T-cell (primary cell): ENCODE measurements at places on chromosomes 3 and 15.
A peak's percentile ranks its signal among the peaks of the same experiment; 100 is the strongest.

DNA sequence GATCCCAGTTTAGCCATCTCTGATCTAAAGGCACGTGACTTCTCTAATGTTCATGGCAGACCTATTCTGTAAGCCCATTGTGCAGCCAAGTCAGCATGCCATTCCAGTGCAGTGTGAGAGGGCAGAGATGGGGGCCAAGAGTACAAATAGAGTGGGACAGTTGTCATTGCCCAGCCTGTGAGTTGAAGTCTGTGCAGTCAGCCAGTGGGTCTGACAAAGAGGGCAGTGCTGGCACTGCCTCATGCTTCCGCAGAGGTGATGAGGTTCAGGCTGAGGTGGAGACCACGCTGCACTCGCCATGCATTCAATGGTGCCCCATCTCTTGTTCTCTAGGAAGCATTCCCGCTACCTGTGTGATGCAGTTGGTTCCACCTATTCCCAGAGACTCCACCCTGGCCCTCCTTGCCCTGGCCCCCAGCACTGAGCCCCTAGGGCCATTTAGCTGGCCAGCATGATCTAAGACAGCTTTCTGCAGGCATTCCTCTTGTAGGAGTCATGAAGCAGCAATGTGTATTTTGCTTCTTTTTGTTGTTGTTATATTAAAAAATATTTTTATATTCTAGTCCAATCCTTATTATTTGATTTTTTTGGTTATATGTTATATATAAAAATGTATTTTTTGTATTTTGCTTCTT lies 3.7 kb downstream of the MRAS start:
- no peak for DNase-seq
- H3K36me3 ChIP-seq = no peaks in the 10 kb centered on the region
- no peak overlapping the region for H3K27ac ChIP-seq
- H3K27me3 ChIP-seq = no peaks in the 10 kb centered on the region
- H3K4me1 ChIP-seq = peaks cover 8% of the 10 kb centered on the region

- H3K27ac ChIP-seq = no peak overlapping the region
- H3K36me3 ChIP-seq = no peaks in the 10 kb centered on the region
- H3K4me3 ChIP-seq = no peak overlapping the region
- no peak for DNase-seq
- H3K27me3 ChIP-seq = no peaks in the 10 kb centered on the region
These were observed 118.1 kb downstream of the EBLN2 start for GRCh38 chr3:73179601-73180000.

GRCh38 chr15:41332194-41333025 lies at the start of the genes NUSAP1 and OIP5:
TSS of gene NUSAP1 (plus strand) at chr15:41332881. CDS start at chr15:41332958, 77 bp downstream.
TSS of gene OIP5 (minus strand) at chr15:41332591. CDS start at chr15:41332561, 30 bp downstream.
- peak within 1 kb of the TSS; percentile 97 for H3K4me3 ChIP-seq
- no peaks in the 10 kb centered on the region for H3K27me3 ChIP-seq
- peak; percentile 99 for DNase-seq
- H3K4me1 ChIP-seq = peaks cover 9% of the 10 kb centered on the region
- no peaks in the 10 kb centered on the region for H3K36me3 ChIP-seq

DNA sequence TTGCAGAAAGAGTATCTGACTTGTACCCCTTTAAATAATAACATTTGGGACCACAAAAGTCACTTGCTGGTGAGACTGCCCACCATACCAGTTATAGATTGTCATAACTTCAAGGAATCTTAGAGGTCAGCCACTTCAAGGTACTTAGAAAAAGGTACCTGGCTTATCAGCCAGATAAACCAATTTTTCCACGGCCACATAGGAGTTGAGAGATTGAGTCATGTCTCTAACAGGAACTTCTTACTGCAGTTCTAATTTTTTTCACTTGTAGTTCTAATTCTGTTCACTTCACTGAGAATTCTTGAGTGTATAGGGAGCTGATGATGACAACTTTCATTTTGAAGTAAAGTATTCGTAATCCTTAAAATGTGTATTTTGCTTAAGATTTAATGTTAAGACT lies 317.1 kb upstream of the CBLB start:
- no peaks in the 10 kb centered on the region for H3K27me3 ChIP-seq
- DNase-seq = no peak
- H3K4me1 ChIP-seq = peaks cover 5% of the 10 kb centered on the region
- H3K36me3 ChIP-seq = no peaks in the 10 kb centered on the region

DNA sequence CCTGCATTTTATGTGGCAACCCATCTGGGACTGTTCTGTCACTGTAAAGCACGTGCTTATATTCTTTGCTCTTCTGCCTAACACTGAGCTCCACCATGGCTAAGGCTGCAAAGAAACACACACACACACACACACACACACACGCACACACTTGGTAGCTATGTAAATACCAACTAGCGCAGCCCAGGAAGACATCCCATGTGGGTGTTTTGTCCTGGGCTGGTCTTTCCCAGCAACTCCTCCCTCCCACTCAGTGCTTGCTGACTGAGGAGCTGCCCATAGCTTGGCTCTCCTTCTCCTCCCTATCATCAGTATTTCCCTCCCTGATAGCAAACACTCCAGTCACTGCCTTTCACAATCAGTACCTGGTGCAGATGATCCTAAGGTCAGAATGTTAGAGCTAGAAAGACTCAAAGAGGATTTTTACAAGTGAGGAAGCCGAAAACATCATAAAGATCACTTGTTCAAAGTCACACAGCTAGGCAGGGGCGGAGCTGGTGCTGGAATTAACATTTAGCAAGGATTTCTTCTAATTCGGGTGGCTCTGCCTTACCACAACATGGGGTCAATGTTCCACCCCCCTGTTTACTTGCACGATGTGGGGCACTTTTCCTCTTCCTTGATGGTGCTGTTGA lies 377.1 kb upstream of the TBL1XR1 start:
- no peaks in the 10 kb centered on the region for H3K4me1 ChIP-seq
- no peak overlapping the region for H3K27ac ChIP-seq
- H3K4me3 ChIP-seq = no peak overlapping the region
- H3K36me3 ChIP-seq = no peaks in the 10 kb centered on the region
- no peak for DNase-seq
